ENCODE measurements at places on chromosomes 1 and 21. TPM values are rescaled to one million over a fixed set of nuclear protein-coding genes. Genes with fewer than 3 reads are reported as not detected.
A peak's percentile ranks its signal among the peaks of the same experiment; 100 is the strongest.

- DNase-seq: no peak
These were observed 53.6 kb upstream of the MUTYH start for GRCh38 chr1:45393718-45394302.

GRCh38 chr1:34617321-34618118 is 137.3 kb upstream of the GJB5 start:
- peak; percentile 78 for DNase-seq

CDKN2C gene
- polyA plus RNA-seq: 5.2 TPM

DNA sequence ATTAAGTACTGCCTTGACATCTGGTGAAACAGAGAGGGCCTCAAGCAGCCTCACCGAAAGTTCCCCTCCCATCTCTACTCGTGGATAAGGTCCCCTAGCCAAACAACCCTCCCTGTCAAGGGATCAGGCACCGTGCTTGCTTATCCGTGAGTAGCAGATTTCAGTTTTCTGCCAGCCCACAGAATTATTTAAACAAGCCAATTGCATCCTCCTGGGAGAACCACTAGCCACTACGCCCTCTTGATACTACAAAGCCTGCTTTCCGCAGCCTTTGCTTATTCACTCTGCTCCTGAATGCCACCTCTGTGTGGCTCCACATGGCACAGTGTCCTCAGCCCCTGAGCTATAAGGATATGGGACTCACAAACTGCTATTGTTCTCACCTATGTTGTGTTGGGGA is 5.9 kb upstream of the TFF2 start:
- DNase-seq: no peak
